Transverse colon (tissue), 4 donors: ENCODE measurements at places on chromosomes 5 and 9. TPM values are rescaled to one million over a fixed set of nuclear protein-coding genes. Genes with fewer than 3 reads are reported as not detected.

SOHLH1 gene
- total RNA-seq, result not detected

SH3GL2 gene
- 0.32 TPM for total RNA-seq

WNT8A gene
- not detected for total RNA-seq

CDH6 gene
- 0.60 TPM for total RNA-seq

SLC25A46 gene
- 79.6 TPM for total RNA-seq

DND1 gene
- 1.5 TPM for total RNA-seq

CCDC192 gene
- total RNA-seq, result not detected

PCDHB3 gene
- not detected for total RNA-seq

TOR4A gene
- 121 TPM for total RNA-seq

CCL27 gene
- not detected for total RNA-seq

OR1J2 gene
- not detected for total RNA-seq

LRRTM2 gene
- total RNA-seq, result 1.5 TPM
